ENCODE measurements at places on chromosomes 3 and 15. TPM values are rescaled to one million over a fixed set of nuclear protein-coding genes. Genes with fewer than 3 reads are reported as not detected.

GRCh38 chr3:85303156-85303555 lies 344.4 kb downstream of the CADM2 start:
- no peak for DNase-seq

DNA sequence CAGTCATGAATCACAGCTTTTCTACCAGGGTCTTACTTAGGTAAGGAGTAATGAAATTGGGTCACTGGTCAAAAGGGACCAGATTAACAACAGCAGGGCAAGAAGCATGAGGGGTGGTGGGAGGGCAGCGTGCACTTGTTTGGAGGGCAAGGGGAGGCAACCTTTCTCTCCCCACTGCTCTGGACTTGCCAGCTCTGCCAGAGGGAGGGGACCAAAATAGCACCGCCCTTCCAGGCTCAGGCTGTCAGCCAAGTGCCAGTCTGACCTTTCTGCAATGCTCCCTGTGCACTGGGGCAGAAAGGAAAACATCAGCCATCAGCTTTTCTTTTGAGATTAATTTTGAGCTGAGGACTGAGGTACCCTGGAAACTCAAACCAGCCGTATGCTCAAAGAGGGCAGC lies 4.5 kb upstream of the ULK3 start:
- no peak for DNase-seq

DNA sequence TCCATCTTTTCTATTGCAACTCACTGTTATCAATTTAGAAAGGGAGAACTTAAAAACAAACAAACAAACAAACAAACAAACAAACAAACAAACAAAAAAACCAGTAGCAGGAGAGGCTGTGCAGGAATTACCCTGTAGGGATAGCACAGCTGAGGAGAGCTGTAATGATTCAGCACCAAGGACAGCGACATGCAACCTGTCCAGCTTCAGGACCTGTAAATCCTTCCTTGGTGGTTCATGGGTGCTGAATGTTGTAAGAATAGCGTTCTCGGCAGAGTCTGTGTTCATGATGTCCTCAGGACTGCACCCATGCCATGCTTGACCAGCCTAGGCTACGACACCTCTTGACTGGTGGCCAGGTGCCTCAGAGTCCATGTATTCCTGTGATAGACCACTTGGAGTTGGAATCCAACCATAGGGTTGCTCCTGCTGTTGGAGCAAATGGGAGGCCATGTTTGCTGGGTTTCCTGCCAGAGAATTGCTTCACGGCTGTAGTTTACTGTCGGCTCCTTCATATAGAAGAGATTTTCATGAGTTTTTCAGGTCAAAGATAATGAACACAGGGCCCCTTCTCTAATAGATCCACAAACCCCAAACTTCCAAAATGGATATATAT lies 65.9 kb downstream of the CACNA2D3 start:
- DNase-seq: peak; percentile 47

DNA sequence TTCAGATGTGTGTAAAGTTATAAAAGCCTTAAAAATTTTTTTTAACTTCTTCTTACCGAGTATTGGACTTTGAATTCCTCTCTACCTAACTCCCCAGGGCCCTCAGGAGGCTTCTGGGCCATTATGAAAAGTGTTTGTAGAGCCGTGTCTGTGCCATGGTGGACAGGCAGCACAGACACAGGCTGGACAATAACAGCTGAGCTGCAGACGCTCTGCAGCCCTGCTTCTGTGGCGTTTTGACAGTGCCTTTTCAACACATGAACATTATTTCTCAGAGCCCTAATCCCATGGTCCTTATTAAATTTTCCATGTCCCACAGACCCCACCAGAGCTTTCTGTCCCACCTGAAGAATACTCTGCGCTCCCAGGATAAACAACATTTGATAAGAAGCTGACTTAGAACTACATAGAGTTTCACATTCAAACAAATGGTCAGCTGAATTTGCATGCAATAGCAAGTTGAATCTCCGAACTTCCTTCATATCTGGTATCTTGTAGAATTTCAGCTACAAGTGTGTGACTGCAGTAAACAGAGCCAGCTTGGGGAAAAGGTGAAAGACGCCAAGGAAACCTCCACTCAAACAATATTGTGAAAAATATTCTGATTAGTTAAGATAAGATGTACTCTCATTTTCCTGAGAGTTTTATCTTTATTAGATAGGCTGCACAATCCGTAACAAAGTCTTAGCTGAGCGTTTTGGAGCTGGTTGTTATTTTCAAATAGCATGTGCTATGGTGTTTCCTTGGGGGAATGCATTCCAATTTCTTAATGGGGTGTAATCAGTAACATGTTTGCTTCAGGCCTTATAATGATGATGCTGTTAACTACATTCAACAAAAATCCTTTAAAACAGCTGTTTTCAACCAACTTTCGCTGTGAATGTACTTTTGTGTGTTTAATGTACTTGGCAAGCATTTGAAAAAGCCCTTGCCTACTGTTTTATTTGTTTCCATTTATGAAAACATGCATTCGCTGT lies 378.2 kb downstream of the MECOM start:
- DNase-seq: peak; percentile 63

Gene TP63
- 0.18 TPM for total RNA-seq

Gene ADGRG7
- total RNA-seq: not detected

Gene RASL12
- 1.7 TPM for total RNA-seq

Data from fibroblast of the aortic adventitia (primary cell).